ENCODE measurements at places on chromosomes 7 and 10.

GRCh38 chr7:115085421-115085820 lies 163.5 kb downstream of the MDFIC start:
- DNase-seq, result no peak

DNA sequence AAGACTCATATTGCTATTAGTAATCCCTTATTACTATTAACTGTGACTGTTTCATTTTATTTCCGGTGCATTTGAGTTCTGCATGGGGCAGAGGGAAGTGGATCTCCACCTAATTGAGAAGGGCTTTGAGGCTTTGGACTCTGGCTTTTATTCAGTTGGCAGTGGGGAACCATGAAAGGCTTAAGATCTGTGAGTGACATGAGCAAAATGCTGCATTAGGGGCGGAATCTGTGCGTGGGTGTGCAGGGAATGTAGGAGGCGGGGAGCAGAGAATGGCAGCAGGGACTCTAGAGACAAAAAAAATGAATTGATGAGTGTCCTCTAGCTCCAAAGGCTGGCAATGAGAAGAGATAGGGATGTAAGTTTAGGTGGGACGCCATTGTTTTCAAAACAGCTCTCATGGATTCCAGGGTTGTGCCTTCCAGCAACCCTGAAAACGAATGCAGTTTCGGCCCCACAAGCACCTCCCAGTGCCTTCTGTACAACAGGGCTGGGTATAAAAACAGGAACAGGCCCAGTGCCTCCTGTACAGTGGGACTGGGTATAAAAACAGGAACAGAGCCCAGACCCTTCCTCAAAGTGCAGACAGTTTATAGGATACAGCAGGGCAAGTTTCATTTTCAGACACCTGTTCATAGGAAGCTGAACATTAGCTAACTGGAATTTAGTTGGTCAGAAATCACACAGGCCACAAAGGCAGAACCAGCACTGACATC lies 663.3 kb upstream of the FOXK1 start:
- DNase-seq, result no peak

- no peak for DNase-seq
Measured at GRCh38 chr10:18414061-18414460, 237.3 kb downstream of the NSUN6 start.

DNA sequence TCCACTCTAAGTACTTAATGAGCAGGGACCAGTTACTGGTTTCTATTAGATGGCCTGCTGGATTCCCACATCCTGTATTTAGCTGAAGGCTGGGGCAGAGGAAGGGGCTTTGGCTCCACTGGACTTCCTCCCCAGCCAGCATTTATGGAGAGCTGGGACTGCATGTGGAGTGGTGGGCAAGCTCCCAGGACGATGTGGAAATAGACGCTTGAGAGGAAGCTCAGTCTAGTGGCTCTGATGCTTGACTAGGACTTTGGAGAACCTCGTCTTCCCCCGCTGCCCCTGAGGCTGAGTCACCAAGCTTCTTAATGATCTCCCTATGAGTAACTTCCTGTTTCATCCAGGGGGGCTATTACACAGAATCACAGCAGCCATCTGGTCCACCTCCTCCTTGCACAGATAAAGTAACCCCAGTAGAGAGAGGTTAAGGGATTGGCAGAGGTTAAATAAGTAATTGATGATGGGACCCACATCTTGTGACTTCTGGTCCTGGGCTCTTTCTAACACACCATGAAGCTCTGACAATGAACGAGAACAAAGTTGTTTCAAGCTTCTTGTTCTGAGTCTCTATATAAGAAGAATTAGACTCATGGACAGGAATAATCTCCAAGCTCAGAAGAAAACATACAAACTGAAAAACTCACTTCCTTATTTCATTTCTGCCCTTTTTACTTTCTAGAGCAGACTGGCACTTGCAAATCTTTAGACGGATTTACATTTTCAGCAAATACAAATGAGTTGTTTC lies 126.2 kb downstream of the PRPF18 start:
- peak; percentile 88 for DNase-seq

DNA sequence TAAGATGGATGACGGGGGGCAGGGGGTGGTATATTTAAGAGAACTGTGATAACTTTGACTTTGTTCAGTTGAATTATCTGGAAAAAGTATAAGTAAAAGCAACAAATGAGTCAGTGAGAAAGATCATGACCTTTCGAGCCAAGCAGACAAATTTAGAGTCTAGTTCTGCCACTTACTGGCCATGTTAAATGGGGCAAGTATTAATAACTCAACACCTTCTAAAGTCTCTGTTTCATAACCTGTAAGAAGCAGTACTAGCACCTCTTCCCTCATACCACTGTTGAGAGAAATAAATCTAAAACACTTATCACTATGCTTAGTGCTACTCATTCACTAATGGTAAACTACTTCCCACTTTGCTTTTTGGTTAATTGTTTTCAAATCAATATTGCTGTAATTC lies 604.4 kb upstream of the LRRN3 start:
- no peak for DNase-seq

- DNase-seq, result peak; percentile 63
Measured at GRCh38 chr10:16847644-16848043, 30.4 kb upstream of the RSU1 start.

GRCh38 chr10:102313221-102313896 lies 68.0 kb downstream of the GBF1 start:
- DNase-seq, result peak; percentile 30

DNA sequence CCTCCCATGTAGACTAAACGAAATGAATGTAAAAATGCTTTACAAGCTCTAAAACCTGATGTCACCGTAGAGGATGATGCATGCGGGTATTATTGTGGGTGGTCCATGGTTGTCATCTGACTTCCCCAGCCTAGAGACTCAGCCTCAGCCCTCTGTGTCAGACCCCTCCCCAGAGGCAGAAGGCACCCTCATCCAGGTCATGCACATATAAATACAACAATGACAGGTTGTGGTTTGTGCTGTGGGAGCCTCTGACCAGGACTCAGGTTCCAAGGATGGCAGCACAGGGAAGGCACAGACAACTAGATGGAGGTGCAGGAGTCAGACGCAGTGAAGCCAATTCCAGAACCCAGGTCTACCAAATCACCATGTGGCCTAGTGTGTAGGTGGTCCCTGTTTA lies 3.3 kb upstream of the NODAL start:
- DNase-seq, result no peak

GRCh38 chr7:140263277-140263676 lies 86.5 kb upstream of the KDM7A start:
- no peak for DNase-seq

DNA sequence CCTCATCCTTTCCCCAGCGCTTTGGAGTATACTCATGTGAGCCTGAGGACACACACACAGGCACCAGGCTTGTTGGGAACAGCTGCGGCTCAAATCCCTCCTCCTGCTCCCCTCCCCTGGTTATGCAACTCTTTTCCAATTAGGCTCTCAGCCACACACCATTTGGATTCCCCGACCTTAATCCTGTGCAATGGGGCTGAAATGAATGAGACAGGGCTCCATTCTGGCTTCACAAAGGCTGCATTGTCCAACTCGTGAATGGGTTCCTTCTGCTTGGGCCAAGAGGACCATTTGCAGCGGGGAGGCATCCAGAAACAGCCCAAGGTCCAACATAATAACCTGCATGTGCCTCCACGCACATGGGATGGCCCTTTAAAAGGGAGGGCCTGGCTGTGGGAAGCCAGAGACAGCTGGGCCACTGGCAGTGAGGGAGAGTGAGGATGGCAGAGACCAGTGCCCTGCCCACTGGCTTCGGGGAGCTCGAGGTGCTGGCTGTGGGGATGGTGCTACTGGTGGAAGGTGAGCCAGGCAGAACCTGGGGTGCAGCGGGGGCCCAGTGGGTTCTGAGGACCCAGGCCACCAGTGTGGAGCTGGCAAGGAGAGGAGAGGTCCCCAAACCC lies at the start of gene RGR:
TSS of gene RGR (plus strand) at position 403 of the 620 bp plus-strand sequence. CDS start at position 441, 38 bp downstream.
- DNase-seq, result no peak

- DNase-seq, result no peak
Measured at GRCh38 chr10:66365686-66366085, 560.1 kb upstream of the LRRTM3 start.

DNA sequence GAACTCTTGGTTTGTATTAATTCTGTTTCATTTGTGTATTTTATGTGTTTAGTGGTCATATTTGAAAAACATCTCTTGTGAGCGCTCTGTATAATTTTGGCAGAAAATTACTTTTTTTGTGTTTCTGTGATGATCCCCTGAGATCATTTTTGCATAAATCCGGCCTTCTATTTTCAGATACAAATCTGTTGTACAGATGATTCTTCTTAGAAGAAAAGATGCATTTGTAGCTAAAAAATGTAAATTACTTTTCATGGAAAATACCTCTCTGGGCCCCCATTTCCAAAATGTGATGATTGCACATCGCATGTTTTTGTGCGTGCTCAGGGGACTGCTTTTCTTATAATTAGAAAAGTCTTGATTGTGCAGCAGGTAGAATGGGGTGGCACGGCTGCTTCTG lies 395.4 kb downstream of the LRMDA start:
- no peak for DNase-seq

- no peak for DNase-seq
Measured at GRCh38 chr10:108462005-108462404, 1297.5 kb upstream of the SORCS1 start.

- DNase-seq, result no peak
Measured at GRCh38 chr10:20970044-20970443, 72.9 kb upstream of the NEBL start.

DNA sequence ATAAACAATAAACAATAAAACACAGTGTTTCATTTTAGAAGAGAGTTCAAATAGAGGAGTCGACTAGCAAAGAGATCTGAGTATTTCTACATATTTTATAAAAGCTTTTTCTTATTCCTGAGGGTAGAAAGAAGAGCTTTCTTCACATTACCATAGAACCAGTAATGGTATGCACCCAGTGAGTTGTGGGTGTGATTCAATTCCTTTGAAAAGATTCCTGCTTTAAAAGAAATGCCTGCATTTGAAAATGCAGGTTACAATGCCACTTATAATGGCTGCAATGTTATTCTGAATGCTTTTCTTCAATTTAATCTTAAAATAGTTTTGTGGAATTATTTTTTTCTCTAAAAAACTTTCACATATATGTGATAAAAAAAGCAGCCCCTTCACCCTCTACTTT lies 178.1 kb downstream of the CDC14C start:
- no peak for DNase-seq

- peak; percentile 19 for DNase-seq
Measured at GRCh38 chr7:118153551-118154177, 30.3 kb upstream of the LSM8 start.

Data from GM03348 (cell line).